ENCODE measurements at places on chromosomes 7 and 10.

- no peak for DNase-seq
These were observed 112.8 kb downstream of the CACNA2D1 start for GRCh38 chr7:82330706-82331215.

GRCh38 chr10:71877821-71878220 is 26.8 kb upstream of the PSAP start:
- DNase-seq = no peak

- DNase-seq = no peak
These were observed 177.2 kb upstream of the INHBA start for GRCh38 chr7:41880107-41880506.

DNA sequence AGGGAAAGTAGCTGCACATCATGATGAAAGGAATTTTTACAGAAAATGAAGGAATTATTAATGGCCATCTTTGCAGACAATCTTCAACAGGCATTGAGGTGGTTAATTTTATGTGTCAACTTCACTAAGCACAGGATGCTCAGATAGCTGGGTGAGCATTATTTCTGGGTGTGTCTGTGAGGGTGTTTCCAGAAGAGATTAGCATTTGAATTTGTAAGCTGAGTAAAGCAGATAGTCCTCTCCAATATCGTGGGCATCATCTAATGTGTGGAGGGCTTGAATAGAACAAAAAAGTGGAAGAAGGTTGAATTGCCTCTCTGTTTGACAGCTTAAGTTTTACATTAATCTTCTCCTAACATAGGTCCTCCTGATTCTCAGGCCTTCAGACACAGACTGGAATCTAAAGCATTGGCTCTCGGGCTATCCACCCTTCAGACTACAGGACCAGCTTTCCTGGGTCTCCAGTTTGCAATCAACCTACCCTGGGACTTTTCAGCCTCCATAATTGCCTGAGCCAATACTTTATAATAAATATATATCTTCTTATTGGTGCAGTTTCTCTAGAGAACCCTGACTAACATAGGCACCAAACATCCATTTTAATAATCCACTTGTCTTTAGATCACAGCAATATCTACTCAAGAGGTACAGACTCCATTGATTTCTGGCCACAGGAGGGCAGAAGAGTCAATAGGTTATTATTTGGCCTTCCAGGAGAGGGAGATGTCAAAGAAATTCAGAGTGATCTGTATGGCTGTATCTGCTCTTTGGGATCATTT is 10.5 kb upstream of the CRPPA start:
- DNase-seq = no peak

- no peak for DNase-seq
These were observed 128.4 kb upstream of the ZNF746 start for GRCh38 chr7:149625947-149626392.

DNA sequence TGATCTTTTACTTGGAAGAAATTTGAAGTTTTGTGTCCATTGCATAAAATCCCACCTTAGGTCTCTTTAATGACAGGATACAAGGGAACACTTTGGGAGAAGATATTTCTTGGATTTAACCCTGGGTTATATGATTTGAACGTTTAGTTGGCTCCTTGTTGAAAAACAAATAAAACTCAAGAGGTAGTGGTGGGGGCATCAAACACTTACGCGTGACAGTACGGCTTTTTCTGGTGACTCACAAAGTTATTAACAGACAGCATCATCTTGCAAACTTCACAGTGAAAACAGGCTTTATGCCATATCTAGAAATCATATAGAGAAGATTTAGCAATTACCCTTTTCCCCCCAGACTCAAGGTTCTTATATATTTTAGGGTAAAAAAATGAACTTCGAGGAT is 699 bp downstream of the NRAP start:
- DNase-seq = no peak

DNA sequence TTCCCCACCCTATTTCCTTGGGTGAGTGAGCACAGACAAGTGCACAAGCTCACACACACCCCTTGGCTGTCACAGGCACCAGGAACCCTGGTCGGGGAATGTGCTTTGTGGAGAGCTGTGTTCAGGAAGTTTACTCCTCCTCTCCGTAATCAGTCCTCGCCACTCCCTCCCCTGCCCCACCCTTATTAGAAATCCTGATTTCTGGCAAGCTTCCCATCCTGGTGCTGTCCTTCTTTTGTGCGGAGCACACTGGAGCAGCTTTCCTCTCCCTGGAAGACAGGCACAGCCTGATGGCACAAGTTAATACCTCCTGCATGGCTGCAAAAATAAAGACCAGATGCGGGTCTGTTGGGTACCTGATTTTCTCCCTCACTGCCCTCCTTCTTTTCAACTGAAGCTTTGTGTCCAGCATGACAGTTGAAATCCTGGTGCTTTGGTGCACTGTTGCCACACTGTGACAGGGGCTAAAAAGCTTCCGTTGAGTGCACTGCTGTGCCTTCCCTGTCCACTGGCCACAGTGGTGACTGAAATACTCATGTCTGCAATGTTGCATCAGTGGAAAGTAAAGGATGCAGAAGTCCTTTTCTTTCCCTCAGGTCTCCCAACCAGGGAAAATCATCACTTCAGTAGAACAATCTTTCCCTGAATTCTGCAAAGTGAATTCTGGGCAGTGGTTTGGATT is 55.0 kb downstream of the LRRC4 start:
- DNase-seq = no peak

- no peak for DNase-seq
These were observed 155.5 kb downstream of the COBL start for GRCh38 chr7:51160990-51161615.

GRCh38 chr7:116261904-116262303 is 51.6 kb downstream of the TES start:
- DNase-seq = no peak

- DNase-seq = no peak
These were observed 157.9 kb upstream of the CSTF2T start for GRCh38 chr10:51857305-51857704.

GRCh38 chr7:1882451-1882850 is 212.4 kb downstream of the ELFN1 start:
- DNase-seq = no peak

- no peak for DNase-seq
These were observed 140.5 kb downstream of the TWIST1 start for GRCh38 chr7:18976715-18977471.

DNA sequence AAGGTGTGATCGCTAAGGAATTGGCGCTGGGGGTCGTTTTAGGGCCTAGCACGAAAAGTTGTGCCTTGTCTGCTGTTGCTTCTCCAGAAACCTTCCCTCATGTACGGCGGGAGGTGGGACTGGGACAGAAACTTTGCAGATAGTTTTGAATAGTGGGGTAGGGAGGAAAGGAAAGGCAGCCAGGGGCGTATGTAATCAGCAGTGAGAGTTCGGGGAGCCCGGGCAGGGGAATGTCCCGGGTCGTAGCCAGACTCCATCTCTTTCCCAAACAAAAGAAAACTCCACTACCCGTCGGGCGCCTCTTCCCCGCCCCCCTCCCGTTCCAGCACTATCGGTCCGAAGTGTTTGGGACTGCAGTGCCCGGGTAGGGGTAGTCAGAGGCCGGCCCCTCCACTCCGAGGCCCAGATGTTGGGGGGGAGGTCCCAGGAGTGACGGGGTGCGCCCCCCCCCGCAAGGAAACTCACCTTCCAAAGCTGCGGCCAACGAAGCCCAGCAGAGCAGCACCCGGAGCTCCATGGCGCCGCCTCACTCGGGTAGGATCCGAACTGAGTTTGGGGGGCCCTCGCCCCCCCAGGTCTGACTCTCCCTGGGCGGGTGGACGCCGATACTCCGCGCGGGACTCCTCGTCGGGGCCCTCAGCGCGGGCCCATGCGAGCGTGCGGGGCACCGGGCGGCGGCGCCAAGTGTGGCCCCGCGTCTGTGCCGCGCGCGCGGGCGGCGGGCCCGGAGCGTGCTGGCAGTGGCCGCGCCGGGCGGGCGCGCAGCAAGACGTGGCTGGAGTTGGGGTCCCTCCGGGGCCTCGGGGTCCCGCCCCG is 601 bp downstream of the EPHB4 start:
- no peak for DNase-seq

DNA sequence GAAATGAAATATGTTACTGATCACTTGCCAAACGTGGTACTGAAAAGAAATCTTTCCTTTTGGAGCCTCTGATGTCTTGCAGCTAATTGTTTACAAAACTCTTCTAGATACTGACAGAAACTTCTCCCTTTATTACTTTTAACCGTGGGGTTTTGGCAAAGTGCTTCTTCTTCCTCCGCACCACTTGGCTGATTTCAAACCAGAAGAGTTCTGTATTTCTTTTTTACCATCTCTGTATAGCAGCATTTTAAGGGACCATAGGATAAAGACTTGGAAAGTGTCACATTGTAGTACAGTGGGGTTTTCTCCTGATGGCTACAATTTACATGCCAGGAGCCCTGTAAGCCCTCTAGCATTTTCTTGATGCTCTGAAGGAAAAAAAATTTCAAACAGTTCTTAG is 21.9 kb upstream of the CREB5 start:
- DNase-seq = no peak

DNA sequence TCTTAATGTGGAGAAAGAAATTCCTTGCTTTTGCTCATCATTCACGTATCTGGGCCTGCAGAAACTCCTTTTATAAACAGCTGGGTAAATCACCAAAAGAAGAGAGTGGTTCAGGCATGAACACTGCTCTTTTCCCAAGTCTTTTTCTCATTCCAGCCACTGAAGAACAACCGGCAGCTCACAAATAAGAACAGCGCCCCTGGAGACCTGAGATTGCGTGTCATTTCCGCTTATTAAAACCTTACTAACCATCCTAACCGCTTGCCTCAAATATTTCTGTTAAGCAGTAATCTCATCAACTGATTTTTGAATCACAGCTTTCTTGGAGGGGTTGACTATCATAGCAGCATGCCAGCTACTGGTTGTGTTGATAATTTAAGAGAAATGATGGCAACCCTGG is 213.0 kb upstream of the PLXNA4 start:
- DNase-seq = no peak

GRCh38 chr10:43036481-43037428 is 40.1 kb upstream of the RET start:
- no peak for DNase-seq

DNA sequence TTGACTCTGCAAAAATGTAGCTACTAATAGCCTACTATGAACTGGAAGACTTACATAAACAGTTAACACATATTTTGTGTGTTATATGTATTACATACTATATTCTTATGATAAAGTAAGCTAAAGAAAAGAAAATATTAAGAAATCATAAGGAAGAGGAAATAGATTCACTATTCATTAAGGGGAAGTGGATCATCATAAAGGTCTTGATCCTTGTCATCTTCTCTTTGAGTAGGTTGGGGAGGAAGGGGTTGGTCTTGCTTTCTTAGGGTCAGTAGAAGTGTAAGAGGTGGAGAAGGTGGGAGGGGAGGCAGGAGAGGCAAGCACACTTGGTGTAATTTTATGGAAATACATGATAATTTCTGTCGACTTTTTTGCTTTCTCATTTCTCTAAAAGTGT is 81.3 kb downstream of the NAMPT start:
- no peak for DNase-seq

DNA sequence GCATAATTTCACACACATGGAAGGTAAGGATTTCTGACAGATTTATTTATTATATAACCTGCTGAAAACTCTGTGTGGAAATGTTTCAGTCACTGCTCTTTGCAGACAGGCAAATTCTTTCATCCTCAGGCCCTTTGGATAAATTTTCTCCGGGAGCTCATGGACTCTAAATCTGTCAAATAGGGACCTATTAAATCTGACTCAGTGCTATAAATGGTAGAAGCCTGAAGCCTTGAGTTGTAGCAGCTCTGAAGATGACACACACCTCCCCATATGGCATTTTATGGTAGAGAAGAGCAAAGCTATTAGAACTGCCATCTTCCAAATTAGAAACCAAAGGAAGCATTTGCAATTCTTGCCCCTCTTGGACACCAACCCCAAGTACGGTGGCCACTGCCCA is 808.7 kb downstream of the XPNPEP1 start:
- DNase-seq = no peak

GRCh38 chr7:78090616-78091015 is 292.0 kb downstream of the PHTF2 start:
- DNase-seq = no peak

- no peak for DNase-seq
These were observed 97.5 kb upstream of the NPS start for GRCh38 chr10:127451628-127452027.

GRCh38 chr7:2034291-2035201 is 198.2 kb downstream of the MAD1L1 start:
- no peak for DNase-seq

GRCh38 chr7:51351661-51352060 is 35.1 kb upstream of the COBL start:
- DNase-seq = no peak

GRCh38 chr7:21113609-21114415 is 314.1 kb upstream of the SP4 start:
- no peak for DNase-seq

GRCh38 chr10:113801569-113801968 is 50.1 kb downstream of the PLEKHS1 start:
- no peak for DNase-seq

DNA sequence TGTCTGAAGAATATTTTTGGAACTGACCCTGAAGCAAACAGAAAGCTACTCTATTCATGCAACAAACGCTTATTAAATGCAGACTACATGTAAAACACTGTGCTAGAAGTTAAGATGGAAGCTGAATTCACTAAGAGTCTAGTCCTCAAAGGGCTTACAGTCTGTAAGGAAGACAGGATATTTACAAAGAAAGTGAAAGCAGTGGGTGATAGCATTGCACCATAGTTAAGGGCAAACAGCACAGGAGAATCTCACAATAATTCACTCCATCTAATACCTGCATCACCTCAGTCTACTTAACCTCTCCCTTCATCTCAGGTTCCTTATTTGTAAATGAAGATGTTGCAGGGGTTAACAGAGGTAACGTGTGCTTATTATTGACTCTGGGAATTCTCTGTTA is 360.0 kb upstream of the AOAH start:
- no peak for DNase-seq

GRCh38 chr10:69123306-69123746 is 652 bp upstream of the VPS26A start:
- no peak for DNase-seq

DNA sequence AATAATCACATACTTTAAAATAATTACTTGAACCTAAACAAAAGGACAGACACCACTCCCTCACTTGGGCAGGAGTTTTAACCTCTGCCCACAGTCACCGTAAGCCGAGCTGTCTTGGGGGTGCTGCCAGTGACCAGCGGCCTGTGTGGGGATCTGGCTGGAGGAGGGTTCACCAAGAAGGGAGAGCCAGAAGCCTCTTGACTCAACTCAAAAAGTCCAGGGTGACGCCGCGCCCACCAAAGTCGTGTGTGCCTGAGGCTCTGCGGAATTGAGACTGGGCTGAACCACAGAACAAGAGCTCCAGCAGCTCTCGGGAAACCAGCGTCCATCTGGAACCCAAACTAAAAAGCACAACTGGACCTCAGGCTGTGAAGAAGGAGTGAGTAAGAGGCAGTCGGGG is 35.8 kb downstream of the ZFAND2A start:
- DNase-seq = no peak

DNA sequence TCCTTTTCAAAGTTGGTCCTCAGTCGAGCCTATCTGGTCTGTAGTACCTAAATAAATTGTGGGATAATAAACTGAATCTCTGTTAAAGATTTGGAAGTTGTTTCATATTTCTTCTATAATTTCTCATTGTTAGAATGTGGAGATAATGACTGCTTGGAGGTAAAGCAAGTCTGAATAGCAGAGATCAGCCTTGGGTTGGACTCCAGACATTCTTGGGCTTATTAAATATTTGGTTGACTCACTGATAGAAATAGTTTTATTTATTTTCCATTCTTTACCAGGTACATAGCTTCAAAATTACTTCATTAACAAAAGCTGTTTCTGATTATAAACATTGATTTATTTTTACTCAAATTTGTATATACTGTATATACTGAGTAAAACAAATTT is 34.3 kb downstream of the TPST1 start:
- DNase-seq = no peak

All from cortex of kidney (tissue), 1 donor.